ELF-1 (cell line): ENCODE measurements at places on chromosomes 7 and 10.

DNA sequence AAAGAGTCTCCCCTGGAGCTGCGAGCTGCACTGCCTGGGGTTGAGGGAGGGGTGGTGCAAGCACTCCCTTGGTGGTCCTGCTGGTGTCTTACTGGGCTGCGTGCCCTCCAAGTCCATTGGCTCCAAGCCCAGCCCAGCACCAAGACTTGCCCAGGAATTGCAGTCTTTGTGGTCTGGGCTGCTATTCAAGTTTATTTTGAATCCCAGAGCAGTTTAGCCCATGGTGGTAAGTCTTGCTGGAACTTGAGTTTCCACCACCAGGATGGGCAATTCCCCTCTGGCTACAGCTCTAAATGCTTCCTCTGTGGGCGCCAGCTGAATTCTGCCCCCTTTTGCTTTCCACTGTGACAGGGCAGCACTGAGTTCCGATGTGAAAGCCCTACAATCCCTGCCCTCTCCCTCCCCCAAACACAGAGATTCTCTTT, 25.1 kb downstream of the GALNT11 start:
- no peak for DNase-seq

- DNase-seq: no peak
Measured at GRCh38 chr7:107878636-107879035, 12.3 kb upstream of the DLD start.

GRCh38 chr10:105139363-105139896, 498.3 kb downstream of the SORCS3 start:
- no peak for DNase-seq

DNA sequence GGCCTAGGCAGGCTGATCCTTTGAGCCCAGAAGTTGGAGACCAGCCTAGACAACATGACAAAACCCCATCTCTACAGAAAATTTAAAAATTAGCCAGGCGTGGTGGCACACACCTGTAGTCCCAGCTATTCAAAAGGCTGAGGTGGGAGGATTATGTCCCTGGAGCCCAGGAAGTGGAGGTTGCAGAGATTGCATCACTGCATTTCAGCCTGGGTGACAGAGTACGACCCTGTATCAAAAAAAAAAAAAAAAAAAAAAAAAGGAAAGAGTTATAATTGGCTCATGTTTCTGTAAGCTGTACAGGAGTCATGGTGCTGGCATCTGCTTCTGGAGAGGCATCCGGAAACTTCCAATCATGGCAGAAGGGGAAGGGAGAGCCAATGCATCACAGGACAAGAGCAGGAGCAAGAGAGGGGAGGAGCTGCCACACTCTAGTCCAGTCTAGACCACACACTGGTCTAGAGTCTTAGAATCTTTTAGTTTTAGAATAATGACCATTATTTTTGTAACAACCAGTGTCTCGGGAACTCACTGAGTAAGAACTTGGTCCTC, 16.8 kb downstream of the DOCK1 start:
- DNase-seq: no peak

- DNase-seq: no peak
Measured at GRCh38 chr10:121823993-121824463, 103.8 kb downstream of the ATE1 start.

DNA sequence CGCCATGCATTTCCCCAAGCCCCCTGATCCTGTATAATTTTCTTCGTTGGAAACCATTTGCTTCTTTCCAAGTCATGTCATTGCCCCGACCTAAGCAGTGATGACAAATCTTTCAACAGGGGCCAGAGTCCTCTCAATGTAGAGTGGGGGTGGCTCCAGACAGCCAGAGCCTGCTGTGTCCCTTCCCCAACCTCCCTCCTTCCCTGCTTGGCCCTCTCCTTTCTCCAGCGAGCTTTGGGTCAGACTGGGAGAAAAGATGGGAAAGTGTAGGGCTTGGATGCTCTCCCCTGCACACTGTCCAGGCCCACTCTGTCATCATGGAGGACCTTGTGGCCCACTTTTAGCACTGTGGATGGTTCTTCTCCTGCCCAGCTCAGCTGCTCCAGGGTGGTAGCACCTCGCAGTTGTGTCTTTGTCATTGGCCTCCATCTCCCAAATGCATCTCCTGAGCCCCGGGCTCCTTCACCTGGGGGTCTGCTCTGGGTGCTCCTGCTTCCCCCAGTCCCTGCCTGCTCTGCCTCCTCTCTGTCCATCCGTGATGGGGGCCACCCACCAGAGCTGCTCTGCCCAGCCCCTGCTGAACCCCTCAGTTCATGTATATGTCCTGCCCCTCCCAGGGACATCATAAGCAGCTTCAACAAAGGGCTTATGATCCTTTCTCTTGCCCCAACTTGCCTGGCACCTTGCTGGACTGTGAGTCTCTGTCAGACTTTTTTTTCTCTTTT, 37.5 kb downstream of the BTBD16 start:
- DNase-seq: no peak

DNA sequence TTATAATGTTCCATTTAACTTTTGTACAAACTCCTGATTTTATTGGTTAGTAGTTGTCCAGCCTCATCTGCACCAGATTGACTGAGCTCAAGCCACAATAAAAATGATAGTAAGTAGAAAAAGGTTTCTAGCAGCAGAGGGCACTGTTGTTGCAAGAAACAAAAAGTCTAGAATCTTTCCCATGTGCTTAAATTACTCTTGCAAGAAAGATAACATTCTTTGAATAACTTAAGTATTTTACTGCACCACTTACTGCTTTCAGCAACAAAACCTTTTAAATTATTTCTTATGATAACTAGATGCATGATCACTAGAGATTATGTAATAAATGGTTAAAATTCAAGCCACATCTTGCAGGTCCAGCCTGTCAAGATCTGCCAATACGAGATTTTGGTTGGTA, 27.0 kb downstream of the LMOD2 start:
- DNase-seq: peak; percentile 35

- no peak for DNase-seq
Measured at GRCh38 chr10:93113042-93113441, 39.3 kb downstream of the CYP26A1 start.

DNA sequence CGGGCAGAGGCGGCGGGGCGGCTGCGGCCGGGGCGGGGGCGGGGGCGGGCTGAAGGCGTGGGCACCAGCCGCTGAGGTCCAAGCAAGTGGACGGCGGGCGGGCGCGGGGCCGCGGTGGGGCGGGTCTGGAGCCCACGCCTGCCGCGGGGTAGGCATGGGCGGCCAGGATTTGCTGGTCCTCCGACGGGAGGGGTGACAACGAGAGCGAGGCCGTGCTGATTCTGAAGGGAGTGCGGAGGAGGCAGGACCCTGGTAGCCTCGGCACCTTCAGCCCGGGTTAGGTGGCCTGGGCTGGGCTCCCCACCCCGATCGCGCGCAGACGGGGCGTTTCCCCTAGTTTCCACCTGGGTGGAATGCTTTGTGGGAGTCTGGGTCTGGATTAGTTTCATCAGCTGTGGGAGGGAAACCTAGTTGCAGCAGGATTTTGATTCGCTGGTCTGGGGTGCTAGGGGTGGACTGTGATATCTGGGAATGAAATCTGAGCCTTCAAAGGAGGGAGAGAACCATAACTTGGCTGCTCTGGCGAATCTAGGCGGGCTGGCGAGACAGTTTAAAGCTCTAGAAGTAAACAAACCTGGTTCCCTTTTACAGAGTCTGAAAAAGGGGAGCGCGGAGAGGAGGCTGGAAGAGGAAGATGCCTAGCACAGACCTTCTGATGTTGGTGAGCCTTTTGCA, 609 bp downstream of the SGPL1 start:
- DNase-seq: peak; percentile 82

DNA sequence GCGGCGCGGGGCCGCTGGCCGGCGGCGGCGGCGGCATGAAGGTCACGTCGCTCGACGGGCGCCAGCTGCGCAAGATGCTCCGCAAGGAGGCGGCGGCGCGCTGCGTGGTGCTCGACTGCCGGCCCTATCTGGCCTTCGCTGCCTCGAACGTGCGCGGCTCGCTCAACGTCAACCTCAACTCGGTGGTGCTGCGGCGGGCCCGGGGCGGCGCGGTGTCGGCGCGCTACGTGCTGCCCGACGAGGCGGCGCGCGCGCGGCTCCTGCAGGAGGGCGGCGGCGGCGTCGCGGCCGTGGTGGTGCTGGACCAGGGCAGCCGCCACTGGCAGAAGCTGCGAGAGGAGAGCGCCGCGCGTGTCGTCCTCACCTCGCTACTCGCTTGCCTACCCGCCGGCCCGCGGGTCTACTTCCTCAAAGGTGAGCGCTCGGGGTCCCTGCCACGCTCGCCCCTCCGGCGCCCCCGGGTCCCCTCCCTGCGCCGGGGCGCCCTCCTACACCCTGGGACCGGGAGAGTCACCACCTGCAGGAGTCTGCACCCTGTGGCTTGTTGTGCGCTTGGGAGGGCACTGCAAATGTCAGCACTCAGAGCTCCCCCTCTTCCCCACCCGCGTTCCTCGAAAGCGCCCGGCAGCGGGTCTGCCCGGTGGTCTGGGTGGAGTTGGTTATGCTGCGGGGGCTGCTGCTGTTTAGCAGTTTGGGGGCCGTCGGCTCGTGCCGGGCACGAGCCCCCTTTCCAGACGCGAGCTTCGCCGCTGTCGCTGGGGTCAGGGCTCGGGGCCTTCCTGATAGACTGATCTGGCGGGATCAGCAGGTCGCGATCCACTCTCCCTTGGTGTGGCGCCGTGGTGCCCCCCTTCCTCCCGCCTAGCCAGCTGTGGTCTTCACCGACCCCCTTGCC, 627 bp downstream of the DUSP5 start:
- peak; percentile 54 for DNase-seq

DNA sequence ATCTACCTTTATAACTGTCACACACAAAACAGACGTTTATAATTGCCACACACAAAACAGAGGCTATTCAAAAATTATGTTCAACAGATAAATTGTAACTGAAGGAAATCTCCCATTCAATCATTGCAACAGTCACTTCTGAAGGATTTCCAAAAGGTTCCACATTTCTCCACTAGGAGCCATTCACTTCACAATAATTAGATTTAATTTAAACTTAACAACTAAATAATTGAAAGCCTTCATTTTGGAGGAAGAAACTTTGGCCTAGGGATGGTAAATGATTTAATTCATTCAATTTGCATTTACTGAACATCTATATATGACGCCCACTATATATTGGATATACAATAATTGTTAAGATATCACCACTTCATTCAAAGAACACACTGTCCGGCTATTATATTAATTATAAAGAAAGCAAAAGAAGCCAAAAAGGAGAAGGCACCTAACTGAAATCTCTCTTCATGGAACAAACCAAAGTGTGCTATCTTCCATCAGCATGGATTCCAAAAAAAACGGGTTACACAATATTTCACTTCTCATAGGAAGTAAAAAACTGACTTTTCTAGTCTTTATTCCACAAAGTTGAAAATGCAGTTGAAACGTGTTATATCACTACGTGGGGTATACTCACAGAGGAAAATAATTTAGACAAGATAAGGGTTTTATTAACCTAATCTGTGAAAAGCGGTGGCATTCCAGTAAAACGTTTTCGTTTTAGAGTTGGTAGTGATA, 1.7 kb downstream of the ATAD1 start:
- DNase-seq: no peak

- DNase-seq: no peak
Measured at GRCh38 chr10:42988517-42989395, 88.1 kb upstream of the RET start.

- peak; percentile 35 for DNase-seq
Measured at GRCh38 chr7:155533120-155533826, 13.1 kb downstream of the CNPY1 start.

- peak; percentile 78 for DNase-seq
Measured at GRCh38 chr7:111096997-111097396, 6.1 kb downstream of the LRRN3 start.

- no peak for DNase-seq
Measured at GRCh38 chr10:97882142-97883091, 32.8 kb downstream of the GOLGA7B start.

DNA sequence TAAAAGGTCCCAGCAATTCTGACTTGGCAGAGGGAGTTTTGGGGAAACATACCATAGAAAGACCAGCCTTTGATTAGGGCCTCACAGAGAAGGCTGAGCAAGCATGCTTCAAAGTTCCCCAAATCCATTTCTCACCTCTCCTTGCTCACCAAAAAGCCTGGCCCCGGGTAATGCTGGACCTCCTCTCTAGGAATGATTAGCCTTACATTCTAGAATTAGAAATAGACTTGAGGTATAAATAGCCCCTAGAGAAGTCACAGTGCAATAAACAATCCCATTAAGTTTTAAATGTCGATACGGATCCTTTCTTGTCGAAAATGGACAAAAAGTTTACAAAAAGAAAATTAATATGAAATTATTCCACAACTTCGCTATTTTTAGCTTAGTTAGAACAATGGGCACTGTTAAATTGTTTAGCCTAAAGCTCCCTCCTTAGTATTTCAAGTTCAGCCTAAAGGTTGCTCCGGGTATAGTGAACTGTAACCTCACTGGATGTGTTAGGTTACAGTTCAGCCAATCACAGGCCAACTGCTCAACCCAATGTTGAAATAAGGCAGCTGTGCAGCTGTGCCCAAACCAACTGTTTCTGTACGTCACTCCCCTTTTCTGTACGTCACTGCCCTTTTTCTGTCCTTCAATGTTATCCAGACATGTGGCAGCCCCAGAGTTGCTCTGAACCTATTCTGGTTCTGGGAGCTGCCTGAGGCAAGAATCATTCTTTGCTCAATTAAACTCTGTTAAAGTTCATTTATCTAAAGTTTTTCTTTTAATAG, 7.9 kb upstream of the GSDME start:
- DNase-seq: no peak

- no peak for DNase-seq
Measured at GRCh38 chr10:89242345-89242684, 9.3 kb downstream of the LIPA start.

DNA sequence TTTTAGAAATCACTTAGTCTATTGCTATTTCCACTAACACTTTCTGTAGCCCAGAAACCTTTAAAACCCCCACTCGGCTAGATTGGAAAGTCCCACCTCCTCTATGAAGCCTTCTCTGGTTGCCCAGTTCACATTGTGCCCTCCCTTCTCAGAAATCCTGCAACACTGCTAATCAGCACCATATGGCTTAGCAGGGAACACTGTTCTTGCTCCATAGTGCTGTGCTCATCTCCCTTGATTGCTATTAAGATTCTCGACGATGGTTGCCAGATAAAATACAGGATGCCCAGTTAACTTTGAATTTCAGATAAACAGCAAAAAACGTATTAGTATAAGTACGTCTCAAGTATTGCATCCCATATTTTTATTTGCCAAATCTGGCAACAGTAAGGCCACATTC, 40.1 kb upstream of the XPNPEP1 start:
- DNase-seq: no peak

- no peak for DNase-seq
Measured at GRCh38 chr7:20241911-20242261, 24.7 kb upstream of the MACC1 start.

DNA sequence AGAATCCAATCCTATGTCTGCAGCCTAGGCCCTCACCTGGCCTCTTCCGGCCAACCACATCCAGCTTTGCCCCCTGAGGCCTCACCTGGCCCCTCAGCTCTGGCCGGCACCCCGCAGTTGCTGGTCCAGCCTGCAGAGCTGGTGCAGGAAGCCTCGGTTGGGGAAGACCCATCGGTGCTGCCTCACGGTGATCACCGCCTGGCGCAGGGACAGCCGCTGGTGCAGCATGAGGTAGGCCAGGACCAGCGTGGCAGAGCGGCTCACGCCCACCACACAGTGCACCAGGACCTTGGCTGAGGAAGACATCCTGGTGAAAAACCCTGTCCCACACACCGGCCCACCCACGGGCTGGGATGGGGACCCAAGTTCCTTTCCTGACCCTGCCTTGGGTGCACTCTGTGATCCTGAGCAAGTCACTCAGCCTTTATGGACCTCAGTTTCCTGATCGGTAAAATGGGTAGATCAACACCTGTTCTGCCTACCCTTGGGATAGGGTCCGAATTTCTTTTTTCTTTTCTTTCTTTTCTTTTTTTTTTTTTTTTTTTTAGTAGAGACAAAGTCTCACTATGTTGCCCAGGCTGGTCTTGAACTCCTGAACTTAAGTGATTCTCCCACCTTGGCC, 5.8 kb upstream of the SAMD8 start:
- no peak for DNase-seq
